ENCODE measurements at places on chromosomes 2 and 18.

DNA sequence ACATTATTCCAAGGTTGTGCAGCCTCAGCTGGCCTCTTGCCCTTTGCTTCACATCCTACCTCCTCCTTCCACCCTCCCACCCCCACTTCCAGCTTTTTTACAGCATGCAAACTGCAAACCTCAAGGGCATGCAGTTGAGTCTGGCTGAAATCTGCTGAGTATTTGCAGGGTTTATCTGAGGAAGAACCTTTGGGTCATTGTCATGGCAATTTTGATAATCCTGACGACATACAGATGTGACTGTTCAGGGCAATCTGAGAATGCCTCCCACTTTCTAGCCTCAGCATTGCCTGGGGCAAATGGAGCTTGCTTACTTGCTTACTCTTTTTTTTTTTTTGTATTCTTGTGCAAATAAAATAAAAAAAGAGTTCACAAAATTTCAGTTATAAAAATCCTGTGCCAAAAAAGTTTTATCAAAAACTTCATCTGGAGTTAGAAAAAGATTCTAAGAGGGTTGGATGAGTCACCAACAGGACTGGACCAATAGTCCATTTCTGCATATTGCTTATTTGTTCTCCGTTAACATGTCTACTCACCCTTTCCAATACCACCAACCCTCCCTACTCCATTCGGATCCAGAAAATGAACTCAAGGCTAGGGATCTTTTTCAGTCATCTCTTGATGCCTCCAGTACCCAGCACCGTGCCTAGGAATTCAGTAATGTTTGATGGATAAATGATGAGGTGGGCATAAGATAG is 23.6 kb upstream of the LHCGR start:
- no peak for DNase-seq

GRCh38 chr2:55932843-55933242 is 9.3 kb upstream of the EFEMP1 start:
- DNase-seq, result no peak

DNA sequence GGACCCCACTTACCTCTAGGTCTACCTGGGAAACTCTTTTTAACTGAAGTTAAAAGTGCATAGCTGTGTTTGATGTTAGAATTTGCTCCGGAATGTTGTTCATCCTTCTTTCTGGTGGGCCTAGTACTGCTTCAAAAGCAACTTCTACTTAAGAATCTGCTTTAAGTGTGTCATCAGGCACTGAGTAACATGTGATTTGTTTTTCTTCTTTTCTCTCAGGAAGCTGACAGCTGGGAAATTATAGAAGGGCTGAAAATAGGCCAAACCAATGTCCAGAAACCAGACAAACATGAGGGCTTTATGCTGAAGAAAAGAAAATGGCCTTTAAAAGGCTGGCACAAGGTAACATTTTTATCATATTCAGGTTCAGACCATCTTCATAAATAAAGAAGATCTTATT is 122.9 kb downstream of the PRKRA start:
- no peak for DNase-seq

DNA sequence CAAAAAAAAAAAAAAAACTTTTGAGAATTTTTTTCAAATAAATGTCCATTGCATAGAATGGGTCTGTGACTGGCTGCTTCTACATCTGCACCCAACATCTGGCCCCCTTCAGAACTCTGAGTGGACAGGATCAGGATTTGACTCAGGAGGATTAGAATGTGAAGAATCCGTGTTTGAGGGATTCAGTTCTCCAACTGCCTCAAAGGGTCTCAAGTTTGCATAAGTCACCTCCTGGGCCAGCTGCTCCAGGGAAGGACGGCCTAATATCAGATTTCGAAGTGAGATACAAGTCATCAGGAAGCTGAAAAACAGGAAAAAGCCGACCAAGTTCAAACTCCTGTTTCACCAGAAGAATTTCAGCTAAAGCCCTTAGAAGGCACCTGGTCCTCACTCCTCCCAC is 10.9 kb downstream of the MAT2A start:
- no peak for DNase-seq

DNA sequence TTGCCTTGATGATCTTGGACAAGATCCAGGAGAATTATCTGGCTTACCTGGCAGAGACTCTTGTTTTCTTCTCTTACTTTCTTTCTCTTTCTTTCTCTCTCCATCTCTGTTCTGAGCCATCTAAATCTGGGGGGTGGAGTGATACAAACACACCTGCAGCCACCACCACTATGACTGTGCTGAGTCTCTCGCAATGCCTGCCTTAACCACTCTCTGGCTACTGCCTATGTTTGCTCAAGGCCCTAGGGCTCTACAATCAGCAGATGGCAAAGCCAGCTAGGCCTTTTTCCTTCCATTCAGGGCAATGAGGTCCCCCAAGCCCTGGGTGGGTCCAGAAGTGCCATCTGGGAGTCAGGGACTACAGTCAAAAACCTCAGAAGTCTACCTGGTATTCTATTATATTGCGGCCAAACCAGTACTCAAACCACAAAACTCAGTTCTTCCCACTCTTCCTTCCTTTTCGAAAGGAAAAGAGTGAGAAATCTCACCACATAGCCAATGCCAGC is 978.9 kb upstream of the NXPH2 start:
- no peak for DNase-seq

GRCh38 chr18:56565551-56566345 is 72.6 kb downstream of the TXNL1 start:
- DNase-seq, result no peak

DNA sequence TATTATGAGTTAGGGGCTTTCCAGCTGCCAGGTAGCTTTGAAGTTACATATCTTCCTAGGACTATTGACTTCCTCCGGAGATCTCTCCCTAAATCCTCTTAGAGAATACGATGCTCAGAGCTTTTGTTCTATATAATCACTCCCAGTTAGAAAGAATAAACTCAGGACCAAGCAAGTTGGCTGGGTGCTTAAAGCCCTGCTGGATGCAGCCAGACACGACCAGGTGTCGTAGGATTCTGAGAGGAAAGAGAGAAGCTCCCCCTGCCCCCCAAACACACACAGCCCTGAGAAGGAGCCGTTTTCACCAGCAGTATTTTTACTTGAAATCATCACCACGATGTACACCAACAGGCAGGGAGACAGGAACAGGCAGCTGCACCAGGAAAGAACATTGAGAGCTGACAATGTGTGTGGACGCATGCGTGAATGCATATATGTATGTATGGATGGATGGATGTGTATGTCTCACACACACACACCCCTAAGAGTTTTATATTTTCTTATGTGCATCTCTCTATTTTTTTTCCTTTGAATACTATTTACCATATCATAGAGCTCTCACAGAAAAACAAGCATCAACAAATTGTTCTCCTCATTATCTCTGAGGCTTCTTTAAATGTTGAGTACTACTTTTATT is 382.6 kb downstream of the EPHA4 start:
- no peak for DNase-seq

DNA sequence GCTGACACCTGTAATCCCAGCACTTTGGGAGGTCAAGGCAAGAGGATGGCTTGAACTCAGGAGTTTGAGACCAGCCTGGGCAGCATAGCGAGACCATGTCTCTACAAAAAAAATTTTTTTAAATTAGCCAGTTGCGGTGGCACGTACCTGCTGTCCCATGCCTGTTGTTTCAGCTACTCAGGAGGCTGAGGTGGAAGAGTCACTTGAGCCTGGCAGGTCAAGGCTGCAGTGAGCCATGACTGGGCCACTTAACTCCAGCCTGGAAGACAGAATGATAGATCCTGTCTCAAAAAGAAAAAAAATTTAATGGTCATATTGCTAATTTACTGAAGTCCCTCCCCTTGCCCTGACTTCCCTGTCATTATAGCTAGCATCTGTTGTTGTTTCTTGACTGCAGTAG is 112.6 kb downstream of the ARHGAP28 start:
- DNase-seq, result no peak

- no peak for DNase-seq
Measured at GRCh38 chr2:226581661-226582060, 218.0 kb downstream of the IRS1 start.

All from activated naive CD8-positive, alpha-beta T cell treated with anti-CD3 and anti-CD28 coated beads for 36 hours (primary cell).